ENCODE measurements at places on chromosomes 4 and X.

- no peak for DNase-seq
Observed at GRCh38 chrX:132442691-132443090, 46.1 kb downstream of the MBNL3 start.

DNA sequence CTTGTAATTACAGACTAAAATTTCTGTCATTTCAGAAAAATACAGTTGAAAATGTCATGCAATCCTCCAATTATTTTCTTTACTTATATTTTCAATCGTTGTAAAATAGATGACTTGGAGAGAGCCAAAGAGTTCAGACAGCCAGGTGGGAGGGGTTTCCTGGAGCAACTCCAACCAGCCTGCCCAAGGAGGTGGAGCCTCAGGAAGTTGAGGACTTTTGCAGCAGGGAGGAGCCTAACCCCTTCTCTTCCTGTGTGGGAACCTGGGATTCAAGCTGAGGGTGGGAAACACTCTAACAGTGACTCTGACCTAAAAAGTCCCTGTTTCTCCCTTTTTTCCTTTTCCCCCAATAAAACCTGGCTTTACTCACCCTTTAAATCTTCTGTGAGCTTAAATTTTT, 72.2 kb upstream of the GABRG1 start:
- DNase-seq: no peak

DNA sequence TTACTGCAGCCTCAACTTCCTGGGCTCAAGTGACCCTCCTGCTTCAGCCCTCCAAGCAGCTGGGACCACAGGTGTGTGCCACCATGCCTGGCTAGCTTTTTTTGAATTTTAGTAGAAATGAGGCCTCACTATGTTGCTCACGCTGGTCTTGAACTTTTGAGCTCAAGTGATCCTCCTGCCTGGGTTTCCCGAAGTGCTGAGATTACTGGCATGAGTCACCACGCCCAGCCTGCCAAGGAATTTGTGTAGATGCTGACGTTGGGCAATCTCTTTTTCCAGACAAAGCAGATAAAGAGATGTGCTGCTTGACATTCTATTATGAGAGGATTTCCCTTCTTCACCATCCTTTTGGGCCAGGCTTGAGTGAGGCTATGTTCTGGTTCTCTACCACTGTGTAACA, 254.5 kb upstream of the RPS6KA3 start:
- DNase-seq: no peak

DNA sequence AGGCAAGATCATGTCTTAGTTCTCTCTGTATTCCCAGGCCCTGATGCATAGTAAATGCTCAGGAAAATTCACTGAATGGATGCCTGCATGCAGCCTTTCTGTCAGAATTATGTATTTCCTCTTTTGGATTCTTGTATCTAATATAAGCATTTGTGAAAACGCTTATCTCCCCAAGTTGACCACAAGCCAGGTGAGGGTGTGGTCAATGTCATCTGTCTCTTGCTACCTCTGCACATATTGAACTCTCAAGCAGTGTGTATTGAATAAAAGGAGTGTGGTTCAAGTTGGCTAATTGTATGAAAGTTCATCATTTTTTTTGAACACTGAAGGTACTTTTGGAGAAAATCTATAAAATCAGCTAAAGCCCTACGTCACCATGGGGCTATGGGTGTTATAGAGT, 84.3 kb downstream of the CNGA2 start:
- DNase-seq: no peak

- DNase-seq: no peak
Observed at GRCh38 chrX:51955200-51955599, 61.8 kb downstream of the MAGED1 start.

Measured in NCI-H1436 treated with DMSO at 0.1 percent for 48 hours (cell line).